ENCODE measurements at places on chromosomes 12 and 14.

DNA sequence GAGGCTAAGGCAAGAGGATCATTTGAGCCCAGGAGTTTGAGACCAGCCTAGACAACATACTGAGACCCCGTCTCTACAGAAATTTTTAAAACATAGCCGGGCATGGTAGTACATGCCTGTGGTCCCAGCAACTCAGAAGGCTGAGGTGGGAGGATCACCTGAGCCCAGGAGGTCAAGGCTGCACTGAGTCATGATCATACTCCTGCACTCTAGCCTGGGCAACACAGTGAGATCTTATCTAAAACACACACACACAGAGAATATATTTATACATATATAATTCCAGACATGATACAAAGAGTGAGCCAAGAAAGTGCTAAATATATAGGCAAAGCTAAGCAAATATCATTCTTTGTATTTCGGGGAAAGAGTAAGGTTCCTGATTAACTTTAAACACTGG is 9.4 kb downstream of the ZFC3H1 start:
- DNase-seq, result no peak

DNA sequence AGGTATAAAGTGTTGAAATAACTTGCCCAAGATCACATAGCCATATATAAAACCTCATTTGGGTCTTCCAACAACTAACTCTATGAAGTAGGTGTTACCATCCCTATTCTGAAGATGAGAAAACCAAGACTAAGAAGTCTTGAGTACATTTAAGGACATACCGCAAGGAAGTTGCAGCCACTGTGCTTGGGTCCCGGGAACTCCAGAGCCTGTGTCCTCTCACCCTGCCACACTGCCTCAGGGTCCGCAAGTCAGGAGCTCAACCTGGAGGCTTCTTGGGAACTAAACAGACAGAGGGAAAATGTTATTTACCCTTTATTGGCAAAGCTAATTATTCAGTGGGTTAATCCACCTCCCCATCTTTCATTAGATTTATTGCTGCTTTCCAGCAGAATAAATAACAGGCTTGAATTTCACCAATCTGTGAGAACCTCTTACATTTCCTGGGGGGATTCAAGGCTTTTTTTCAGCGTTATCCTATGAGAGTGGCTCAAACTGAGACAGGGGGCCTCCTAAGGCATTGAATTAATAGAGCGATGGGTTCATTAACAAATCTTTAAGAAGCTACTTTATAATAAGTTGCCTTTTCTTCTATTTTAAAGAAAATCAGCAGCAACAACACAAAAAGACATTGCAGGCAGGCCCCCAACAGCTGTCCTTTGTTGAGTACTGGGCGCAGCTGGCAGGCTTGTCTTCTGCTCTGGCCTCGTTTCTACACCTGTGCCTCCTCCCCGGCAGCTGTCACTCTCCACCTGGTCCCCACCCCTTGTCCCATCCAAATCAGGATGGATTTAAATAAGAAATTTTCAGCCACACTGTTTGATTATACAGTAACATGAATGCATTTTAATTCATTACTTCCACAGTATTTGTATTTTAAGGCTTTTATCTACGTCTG is 25.3 kb downstream of the PHLDA1 start:
- DNase-seq, result no peak

DNA sequence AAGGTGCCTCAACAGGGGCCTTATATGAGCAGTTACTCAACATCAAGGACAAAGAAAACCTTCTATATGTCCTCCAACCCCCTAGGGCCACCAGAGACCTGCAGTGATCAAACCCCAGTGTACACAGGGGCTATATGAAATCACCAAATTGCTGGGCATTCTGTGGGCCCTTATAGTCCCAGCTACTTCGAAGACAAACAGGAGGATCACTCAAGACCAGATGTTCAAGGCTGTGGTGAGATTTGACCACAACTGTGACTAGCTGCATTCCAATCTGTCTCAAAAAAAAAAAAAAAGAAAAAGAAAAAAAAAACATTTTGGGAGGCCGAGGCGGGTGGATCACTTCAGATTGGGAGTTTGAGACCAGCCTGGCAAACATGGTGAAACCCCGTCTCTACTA is 51.0 kb upstream of the PRB2 start:
- DNase-seq, result no peak

GRCh38 chr14:61202124-61202523 is 79.0 kb downstream of the TMEM30B start:
- no peak for DNase-seq

DNA sequence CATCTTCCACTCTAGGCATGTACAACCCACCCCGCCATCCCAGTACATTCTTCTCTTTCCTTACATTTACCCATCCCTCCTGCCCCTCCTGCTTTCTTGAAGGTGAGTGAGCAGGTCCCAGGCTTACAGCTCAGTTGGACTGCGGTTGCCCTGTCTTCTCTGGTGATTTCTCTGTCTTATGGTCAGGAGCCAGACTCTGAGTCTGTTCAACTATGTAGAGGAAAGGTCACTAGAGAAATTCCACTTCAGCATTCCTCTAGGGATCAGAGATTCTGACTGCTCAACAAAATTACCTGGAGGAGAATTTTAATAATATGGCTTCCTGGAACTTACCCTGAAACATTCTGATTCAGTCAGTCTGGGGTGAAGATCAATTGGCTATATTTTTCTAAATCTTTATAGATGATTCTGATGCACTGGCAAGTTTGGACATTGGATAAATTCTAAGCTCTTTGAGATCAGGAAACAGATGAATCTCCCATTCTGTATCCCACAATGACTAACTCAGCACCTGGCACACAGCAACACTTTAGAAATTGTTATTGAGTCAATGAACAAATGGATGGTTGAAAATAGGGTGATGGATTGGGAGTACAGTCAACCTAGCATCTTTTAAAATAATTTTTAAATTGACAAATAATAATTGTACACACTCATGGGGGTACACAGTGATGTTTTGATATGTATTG is 128.6 kb upstream of the HIF1A start:
- DNase-seq, result no peak

DNA sequence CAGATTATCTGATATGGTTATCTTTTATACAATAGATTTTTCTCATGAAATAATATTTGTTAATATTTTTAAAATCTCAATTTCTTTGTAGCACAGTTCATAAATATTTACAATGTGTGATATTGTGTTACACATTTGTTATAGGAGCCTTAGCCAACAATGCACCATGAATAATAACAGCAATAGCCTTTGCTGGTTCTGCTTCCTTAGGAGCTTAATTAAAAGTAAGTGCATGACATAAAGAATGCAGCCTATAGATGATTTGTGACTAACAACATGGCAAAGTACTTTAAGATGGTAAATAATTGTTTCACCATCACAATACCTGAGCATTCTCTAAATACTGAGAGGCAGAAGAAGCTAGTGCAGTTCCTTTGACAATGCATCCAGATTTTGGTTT is 156.3 kb upstream of the RASSF8 start:
- DNase-seq, result no peak

- no peak for DNase-seq
Observed at GRCh38 chr12:14148489-14149270, 167.3 kb upstream of the GRIN2B start.

GRCh38 chr14:20820063-20820904 is 17.6 kb upstream of the RNASE1 start:
- DNase-seq, result no peak

DNA sequence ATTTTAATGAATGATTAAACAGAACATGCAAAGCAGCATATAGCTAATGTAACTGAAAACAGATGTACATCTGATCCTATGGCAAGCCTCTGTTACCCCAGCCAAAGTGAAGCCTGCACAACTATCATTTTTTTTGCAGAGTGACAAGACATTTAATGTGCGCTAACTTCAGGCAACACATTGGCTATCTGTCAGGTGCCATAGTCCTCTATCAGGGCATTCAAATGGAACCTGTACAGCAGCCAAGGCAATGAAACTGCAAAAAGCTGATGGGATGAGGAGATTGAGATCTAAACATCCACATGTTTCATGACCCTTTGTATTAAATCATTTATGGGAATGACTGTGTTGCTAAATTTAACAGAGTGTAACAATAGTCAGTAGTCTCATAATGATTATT is 1088.5 kb upstream of the TMEM132C start:
- DNase-seq, result no peak

DNA sequence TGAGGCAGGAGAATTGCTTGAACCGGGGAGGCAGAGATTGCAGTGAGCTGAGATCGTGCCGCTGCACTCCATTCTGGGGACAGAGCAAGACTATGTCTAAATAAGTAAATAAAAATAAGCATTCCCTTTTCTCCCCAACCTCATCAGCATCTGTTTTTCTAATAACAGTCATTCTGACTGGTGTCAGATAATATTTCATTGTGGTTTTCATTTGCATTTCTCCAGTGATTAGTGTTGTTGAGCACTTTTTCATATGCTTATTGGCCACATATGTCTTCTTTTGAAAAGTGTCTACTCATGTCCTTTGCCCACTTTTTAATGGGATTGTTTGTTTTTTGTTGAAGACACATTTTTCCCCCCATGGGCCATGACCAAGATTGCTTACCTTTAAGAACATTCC is 243.2 kb downstream of the ADAMTS20 start:
- DNase-seq, result no peak

DNA sequence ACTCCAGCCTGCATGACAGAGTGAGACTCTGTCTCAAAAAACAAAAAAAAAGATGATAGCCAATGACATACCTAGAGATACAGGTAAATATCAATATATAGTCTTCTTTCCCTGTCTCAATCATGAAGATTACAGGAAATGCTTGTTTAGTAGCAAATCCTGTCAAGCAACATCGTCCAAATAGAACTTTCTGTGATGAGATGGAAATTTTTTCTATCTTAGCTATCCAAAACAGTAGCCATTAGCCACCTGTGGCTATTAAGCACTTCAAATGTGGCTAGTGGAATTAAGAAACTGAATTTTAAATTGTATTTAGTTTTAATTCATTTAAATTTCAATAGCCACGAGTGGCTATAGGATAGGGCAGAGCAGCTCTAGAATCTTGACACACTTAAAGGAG is 33.2 kb upstream of the RIC8B start:
- no peak for DNase-seq

DNA sequence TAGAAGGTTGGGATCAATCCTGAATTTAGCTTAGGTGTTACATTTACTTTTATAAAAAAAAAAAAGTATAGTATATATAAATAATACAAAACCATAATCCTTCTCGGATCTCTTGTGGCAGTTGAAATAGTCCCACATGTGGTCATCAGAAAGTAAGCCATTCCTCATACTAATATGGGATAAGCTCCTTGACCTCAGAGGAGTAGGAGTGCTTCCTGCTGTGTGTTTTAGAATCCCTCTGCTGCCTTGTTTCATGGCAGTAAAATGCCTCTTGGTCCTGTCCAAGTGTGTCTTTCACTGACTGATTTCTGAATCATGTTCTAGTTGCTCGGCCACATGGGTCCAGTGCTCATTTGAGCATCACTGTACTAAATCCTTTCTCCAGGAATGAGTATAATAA is 117.0 kb downstream of the NTN4 start:
- DNase-seq, result no peak

- no peak for DNase-seq
Observed at GRCh38 chr14:96400495-96400894, 8.6 kb downstream of the AK7 start.

DNA sequence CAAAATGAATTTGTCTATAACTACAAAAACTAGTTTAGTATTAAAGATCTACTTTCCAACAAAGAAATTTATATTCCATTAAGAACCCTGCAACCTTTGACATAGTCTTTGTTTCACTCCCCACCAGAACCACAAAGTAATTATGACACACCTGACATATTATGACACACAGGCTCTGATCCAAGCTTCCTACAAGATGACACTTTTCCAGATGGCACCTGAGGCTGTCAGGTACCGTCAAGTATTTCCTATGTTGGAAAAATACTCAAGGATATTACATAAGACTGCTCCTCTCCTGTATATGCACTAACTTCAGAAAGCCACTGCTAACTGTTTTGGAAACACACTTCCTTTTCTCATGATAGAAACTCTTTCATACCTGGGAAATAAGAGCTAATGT is 38.9 kb downstream of the STXBP6 start:
- DNase-seq, result no peak

DNA sequence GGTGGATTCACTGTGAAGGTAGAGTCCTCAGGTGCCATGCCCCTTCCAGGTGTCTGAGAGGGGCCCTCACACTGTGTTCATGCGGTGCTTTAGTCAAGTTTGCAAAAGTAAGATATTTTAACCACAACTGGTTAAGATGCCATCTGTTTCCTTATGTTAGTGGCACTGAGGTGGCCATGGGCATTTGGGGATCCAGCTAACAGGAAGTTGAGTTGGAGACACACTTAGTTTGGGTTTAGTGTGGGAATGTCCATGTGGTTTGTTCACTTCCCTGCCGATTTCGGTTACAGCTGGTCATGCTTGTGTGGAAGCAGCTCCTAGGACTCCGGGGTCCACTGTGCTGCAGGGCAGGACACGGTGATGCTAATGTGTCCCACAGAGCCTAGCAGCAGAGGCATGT is 17.3 kb upstream of the ABHD12B start:
- DNase-seq, result no peak

GRCh38 chr12:121801595-121802484 is 2.0 kb upstream of the SETD1B start:
- DNase-seq, result no peak

GRCh38 chr12:130977046-130977742 is 23.5 kb downstream of the ADGRD1 start:
- DNase-seq, result no peak

GRCh38 chr12:131370791-131371347 is 340.0 kb upstream of the SFSWAP start:
- no peak for DNase-seq

GRCh38 chr14:102870246-102870645 is 52.2 kb upstream of the AMN start:
- no peak for DNase-seq

DNA sequence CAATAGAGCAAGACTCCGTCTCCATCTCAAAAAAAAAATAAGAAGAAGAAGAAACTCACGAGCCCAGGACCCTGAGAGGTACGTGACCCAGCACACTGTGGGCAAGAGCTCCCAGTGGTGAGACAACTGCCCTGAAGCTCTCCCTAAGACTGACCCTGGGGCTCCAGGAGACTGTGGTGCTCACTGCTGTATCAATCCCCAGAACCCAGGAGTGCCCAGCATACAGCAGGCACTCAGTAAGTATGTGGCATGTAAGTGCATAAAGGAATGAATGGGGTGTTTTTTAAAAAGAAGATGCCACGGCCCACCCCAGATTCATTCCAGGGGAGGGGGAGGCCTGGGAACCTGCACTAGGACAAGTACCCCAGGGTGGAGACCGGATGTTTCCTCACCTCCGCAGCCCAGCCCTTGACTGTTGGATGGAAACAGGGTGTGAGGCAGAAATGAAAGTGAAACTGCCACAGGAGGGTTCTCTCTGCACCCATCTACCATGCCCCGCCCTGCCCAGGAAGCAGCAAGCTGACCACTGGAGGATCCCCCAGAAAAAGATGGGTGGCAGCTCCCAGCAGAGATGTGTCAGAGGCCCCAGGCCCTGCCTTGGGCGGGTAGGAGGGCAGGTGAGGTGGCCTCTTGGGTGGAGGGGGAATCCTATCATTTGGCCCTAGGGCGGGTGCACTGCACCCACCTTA is 12.2 kb downstream of the ITPK1 start:
- peak; percentile 40 for DNase-seq

DNA sequence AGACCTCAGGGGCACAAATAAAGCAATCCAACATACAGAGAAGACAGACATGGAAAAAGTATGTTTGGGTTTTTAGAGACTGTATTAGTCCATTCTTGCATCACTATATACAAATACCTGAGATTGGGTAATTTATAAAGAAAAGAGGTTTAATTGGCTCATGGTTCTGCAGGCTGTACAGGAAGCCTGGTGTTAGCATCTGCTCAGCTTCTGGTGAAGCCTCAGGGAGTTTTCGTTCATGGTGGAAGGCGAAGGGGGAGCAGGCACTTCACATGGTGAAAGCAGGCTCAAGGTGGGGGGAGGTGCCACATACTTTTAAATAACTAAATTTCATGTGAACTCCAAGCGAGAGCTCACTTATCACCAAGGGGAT is 3.7 kb upstream of the PPP2R5C start:
- DNase-seq, result no peak

All from activated T-cell treated with anti-CD3 and anti-CD28 coated beads for 4 hours (primary cell).